ENCODE measurements at places on chromosomes 5 and 9.

DNA sequence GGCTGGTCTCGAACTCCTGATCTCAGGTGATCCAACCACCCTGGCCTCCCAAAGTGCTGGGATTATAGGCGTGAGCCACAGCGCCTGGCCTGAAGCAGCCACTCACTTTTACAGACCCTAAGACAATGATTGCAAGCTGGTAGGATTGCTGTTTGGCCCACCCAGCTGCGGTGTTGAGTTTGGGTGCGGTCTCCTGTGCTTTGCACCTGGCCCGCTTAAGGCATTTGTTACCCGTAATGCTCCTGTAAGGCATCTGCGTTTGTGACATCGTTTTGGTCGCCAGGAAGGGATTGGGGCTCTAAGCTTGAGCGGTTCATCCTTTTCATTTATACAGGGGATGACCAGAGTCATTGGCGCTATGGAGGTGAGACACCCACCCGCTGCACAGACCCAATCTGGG, 1.5 kb downstream of the CA9 start:
- DNase-seq = no peak

DNA sequence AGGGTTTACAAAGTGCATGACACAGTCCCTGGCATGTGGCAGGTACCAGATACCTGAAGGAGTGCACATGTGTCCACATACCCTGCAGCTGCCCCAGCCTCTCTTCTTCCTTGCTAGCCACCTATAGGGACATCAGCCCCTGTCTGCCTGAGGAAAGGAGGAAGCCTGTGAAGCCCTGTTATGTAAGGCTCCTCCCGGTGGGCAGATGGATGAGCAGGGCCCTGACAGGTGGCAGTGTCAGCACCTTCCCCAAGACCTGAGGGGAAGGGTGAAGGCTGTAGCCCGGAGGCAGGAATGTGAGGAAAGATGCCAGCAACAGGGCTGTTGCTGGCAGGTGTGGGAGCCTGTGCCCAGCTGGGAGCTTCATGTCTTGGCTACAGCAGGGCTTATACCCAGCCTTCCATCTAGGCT, 21.7 kb downstream of the TCF7 start:
- no peak for DNase-seq

DNA sequence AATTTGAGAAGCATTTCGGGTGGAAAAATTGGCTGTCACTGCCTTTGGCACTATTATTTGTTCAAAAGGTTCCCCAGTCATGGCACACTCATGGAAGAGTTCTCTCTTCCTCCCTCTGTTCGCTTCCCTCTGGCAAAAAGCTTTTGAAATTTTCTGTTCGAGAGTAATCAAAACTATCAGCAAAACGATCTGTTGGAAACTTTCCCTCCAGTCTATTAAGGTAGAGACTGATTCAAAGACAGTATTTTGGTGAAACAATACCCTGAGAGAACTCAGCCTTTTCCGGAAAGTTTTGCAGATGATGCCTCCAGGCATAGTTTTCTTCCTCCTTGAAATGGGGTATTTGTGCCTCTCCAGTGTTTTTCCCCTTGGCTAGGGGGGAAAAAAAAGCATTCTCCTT, 3.6 kb upstream of the LPAR1 start:
- DNase-seq = no peak

DNA sequence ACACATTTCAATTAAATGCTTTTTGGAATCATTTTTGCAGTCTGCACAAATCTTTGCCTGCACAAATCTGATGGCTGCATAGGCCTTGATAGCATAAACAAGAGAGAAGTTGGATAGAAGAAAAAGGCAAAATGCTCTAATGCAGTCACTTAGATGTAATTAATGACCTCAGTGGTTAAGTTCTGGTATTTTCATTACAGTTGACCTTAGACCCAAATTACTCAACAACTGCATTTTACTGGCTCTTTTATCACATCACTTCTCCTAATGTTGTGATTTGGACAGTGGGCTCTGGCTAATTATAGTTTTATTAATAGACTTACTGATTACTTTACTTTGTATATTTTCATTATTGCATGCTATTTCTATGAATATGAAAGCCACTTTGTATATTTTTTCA, 34.3 kb downstream of the NTRK2 start:
- DNase-seq = no peak

- no peak for DNase-seq
Measured at GRCh38 chr5:159133041-159133741, 33.5 kb upstream of the EBF1 start.

- no peak for DNase-seq
Measured at GRCh38 chr5:115599502-115599901, 2.8 kb downstream of the TICAM2 start.

- no peak for DNase-seq
Measured at GRCh38 chr9:101050650-101051049, 22.1 kb downstream of the PLPPR1 start.

DNA sequence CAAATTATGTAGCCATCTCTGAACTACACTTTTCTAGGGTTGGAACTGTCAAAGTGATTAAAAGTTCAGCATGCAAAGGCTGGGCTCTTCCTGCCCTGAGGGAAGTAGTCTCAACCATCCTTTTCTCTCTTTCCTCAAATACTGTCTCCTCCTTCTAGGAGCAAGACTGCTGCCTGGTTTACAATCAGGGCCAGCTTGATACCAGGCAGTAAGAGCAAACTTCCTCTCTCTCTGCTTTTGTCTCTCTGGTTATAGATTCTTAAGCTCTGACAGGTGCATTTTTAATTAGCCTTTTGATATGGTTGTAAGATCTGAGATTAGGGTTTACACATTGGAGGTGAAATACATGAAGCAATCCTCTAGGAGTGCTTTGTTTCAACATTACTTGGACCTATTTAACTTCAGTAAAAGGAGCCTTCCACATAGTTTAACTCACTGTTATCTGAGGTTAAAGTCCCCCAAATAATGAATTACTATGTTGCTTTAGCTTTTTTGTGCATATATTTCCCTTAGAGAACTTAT, 436.1 kb downstream of the SPATA31D1 start:
- no peak for DNase-seq

GRCh38 chr9:81605170-81605670, 84.1 kb downstream of the TLE1 start:
- DNase-seq = no peak

DNA sequence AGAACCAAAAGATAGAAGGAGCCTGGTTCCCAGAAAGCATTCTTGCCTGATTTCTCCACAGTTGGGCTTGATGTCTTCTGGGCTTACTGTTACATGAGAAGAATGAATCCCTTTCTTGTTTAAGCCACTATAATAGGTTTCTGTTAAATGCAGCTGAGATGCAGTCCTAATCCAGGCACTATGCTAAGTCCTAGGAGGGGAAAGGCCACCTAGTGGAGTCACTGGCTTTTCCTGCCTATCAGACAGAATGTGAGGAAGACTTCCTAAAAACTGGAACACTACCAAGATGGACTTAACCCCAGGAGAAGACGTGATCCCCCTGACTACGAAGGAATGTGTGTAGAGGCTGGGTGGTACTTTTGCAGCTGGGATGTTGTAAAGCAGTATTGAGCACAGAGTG, 34.3 kb upstream of the FSD1L start:
- no peak for DNase-seq

All from aorta (tissue), 5 donors.